ENCODE measurements at places on chromosomes 11 and 22.
A peak's percentile ranks its signal among the peaks of the same experiment; 100 is the strongest.

- no peak for DNase-seq
Measured at GRCh38 chr22:19497245-19497644, 17.5 kb downstream of the CDC45 start.

DNA sequence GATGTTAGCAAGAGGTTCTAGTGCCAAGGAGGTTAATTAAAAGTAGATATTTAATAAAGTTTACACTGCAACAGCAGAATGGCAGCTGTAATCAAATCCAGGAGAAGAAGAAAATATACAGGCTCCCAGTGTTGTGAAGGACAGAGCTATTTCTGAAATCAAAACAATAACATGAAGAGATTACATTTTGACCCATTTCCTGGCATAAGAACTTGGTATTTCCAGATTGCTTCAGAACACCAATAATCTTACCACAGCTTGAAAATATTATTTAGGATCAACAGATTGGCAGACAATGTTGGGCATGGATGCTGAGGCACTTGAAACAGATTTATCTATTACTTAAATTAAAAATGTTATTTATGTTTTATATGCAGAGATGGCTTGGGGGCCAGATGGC, 692.5 kb downstream of the KCNA4 start:
- no peak for DNase-seq

- no peak for DNase-seq
Measured at GRCh38 chr11:30045921-30046577, 29.2 kb upstream of the KCNA4 start.

GRCh38 chr11:95788921-95789505, 569 bp downstream of the FAM76B start:
- DNase-seq = peak; percentile 21

GRCh38 chr11:1514336-1515061, 27.9 kb upstream of the MOB2 start:
- no peak for DNase-seq

DNA sequence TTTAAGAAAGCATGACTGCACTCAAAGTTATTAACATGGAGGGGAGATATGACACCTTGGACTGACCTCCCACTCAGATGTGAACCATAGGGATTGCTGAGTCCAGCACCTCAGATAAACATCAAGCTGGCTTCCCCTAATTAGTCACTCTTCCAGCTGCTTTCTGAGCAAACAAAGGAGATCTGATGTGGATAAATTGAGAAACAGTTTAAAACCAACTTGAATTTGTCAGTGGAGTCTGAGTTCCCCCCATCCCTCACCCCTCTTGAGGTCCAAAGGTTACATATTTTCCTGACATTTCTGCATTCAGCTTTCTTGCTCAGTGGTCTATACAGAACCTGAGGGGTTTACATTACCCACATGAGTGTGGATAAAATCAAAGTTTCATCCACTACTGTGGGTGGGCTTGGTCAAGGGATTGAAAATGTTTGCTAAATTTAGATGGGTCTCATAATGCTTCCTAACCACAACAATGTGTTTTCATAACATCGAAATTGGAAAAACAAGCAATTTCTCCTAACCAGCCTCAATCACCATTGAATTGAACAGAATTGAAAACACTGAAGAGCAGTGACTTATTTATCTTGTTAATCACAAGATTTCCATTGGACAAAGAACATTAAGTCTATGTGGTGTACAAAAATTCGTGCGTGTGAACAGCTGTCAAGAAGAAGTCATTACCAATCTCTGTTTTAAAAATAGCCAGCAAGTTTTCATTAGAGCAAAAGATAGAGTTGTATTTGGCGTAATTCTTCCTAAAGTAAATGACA, 292.3 kb downstream of the METTL15 start:
- no peak for DNase-seq

DNA sequence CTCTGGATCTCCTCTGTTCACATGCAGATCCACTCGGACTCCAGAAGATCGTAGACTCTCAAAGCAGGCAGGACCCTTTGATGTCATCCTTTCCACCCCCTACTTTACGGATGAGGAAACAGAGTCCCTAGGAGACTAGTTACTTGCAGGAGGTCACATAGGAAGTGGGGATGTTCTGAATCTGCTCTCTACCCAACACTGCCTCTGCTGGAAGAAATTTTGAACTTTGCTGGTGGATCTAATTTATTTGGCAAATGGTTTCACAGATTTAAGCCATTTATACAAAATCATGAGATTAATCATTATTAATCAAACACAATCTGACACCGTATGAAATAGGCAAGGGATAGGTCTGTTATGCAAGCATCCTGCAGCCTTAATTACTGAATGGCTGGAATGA, 55.0 kb upstream of the USP47 start:
- no peak for DNase-seq
